ENCODE measurements at places on chromosomes 16 and 17.
A peak's percentile ranks its signal among the peaks of the same experiment; 100 is the strongest.

DNA sequence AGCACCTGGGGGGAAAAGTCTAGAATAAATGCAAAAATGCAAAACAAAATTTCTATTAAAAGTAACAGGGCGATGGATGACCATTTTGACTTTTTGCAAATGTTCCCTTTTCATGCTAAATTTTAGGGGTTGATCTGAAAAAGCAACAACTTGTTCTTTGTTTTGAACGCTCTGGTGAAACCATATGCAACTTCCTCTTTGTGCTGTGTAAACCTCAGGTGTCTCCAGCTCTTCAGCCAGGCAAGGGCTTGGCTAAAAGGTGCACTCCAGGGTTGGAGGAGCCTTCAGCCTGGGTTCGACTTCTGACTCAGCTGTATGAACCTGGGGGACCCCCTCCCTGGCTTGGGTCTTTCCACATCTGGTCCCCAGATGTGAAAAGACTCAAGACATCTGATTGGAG lies 9.5 kb downstream of the IRF8 start:
- DNase-seq = no peak

DNA sequence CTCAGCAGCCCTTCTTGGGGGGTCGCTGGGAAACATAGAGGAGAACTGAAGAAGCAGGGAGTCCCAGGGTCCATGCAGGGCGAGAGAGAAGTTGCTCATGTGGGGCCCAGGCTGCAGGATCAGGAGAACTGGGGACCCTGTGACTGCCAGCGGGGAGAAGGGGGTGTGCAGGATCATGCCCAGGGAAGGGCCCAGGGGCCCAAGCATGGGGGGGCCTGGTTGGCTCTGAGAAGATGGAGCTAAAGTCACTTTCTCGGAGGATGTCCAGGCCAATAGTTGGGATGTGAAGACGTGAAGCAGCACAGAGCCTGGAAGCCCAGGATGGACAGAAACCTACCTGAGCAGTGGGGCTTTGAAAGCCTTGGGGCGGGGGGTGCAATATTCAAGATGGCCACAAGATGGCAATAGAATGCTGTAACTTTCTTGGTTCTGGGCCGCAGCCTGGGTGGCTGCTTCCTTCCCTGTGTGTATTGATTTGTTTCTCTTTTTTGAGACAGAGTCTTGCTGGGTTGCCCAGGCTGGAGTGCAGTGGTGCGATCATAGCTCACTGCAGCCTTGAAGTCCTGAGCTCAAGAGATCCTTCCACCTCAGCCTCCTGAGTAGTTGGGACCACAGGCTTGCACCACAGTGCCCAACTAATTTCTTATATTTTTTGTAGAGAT lies 3.4 kb downstream of the STH start:
- DNase-seq = peak; percentile 18

DNA sequence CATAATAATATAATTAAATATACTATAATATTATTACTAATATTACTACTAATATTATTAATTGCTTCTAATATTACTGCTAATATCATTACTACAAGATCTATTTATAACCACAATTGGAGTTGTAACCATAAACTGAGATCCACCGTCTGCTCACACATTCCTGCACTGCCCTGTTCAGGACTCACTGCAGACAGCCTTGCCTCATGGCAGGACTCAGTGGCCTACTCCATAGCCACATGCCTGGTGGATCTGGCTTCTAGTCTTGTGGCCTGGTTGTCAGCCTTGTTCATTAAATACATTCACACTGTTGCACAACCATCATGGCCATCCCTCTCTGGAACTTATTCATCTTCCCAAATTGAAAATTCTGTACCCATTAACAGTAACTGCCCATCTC lies 48.0 kb downstream of the SRL start:
- DNase-seq = no peak

- DNase-seq = no peak
Observed at GRCh38 chr17:8572764-8573163, 57.8 kb downstream of the MYH10 start.

GRCh38 chr17:45824901-45825492 lies 19.7 kb upstream of the SPPL2C start:
- DNase-seq = no peak

GRCh38 chr17:67221062-67221998 lies 23.7 kb downstream of the HELZ start:
- DNase-seq = no peak

DNA sequence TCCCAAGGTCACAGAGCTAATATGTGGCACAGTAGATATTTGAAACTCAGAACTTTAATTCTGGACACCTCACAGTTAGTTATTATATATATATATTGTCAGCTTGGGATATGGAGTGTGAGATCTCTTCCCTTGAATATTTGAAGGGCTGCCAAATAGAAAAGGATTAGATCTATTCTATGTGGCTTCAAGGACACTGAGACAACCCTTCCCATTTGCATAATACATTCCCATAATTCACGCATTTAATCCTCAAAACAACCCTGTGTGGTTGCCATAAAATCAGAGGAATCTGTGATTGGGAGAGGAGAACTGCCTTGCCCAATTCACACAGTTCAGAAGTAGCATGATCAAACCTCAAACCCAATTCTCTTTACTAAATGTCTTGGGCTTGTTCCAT lies 365.8 kb upstream of the DYNLRB2 start:
- no peak for DNase-seq

GRCh38 chr16:56608876-56609462 lies 585 bp downstream of the MT2A start:
- no peak for DNase-seq

DNA sequence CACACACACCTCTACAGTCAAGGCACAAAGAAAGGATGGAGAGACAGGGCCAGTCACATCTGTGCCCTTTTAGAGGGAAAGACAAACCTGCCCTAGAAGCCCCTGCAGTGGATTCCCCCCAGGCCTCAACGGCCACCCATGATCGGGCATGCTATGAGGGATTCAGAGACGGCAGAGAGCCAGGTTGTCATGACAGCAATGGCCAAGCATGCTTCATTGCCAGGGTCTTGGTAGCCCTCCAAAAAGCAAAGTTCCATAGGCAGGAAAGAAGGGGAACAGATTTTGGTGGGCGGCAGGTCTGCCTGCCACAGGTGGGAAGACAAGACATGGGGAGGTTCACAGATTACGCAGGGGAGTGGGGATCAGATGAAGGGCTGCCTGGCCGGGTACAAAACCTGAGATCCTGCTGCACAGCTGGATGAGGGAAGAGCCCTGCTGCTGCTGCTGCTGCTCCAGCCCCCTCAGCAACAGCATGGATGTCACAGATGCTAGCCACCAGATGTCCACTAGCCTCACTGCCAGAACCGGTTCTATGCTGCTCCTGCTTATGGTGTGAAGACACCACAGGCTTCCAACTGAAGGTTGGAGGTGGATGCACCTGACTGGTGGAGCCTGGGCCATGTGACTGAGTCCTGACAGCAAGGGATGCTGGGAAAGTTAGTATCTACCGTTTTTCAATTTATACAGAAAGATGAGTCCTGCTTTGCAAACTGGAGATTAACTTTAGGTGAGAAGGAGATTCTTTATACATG lies 17.8 kb downstream of the ACTG1 start:
- DNase-seq = peak; percentile 48

GRCh38 chr16:381789-382717 lies at the start of gene PGAP6:
TSS of gene PGAP6 (minus strand) at chr16:381978. CDS start at chr16:381821, 157 bp downstream.
- peak; percentile 61 for DNase-seq

DNA sequence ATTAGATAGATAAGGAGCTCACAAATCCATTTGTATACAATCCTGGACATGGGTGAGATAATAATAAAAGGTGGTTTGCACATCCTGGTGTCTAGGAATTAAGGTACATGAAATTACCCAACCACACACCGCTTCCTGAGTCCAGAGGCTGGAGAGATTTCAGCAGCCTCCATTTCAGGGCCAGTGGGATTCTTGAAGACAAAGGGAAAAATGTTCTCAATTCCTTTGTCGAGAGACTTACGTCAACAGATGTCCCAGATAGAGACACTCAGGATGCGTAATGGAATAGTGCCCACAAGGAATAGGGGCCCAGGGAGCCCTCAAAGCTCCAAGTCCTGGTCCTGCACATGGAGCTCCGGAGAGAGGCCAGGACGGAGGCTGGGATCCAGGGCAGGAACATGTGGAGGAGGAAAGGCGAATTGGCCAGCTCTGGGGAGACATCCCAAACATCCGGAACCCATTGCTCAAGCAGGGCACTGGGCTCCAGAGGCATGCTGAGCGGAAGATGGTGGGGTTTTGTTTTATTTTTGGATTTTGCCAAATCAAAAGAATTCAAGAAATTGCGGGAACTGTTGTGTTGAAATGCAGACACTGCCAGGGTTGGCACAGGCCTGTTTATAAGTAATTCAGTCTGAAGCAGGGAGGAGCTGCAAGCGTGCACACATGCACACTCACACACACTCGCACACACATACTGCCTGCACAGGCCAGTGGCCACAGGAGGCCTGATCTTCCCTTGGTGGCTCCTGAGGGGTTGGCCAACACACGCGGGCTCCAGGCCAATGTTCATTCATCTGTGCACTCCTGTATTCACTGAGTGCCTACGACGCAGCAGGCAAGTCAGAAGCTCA lies 97.2 kb downstream of the NOG start:
- no peak for DNase-seq

- DNase-seq = no peak
Observed at GRCh38 chr16:88591577-88592021, 21.4 kb downstream of the ZC3H18 start.

- no peak for DNase-seq
Observed at GRCh38 chr17:79797492-79798298, 818 bp upstream of the CBX8 start.

GRCh38 chr17:69581061-69581961 lies 166.8 kb downstream of the MAP2K6 start:
- DNase-seq = no peak

DNA sequence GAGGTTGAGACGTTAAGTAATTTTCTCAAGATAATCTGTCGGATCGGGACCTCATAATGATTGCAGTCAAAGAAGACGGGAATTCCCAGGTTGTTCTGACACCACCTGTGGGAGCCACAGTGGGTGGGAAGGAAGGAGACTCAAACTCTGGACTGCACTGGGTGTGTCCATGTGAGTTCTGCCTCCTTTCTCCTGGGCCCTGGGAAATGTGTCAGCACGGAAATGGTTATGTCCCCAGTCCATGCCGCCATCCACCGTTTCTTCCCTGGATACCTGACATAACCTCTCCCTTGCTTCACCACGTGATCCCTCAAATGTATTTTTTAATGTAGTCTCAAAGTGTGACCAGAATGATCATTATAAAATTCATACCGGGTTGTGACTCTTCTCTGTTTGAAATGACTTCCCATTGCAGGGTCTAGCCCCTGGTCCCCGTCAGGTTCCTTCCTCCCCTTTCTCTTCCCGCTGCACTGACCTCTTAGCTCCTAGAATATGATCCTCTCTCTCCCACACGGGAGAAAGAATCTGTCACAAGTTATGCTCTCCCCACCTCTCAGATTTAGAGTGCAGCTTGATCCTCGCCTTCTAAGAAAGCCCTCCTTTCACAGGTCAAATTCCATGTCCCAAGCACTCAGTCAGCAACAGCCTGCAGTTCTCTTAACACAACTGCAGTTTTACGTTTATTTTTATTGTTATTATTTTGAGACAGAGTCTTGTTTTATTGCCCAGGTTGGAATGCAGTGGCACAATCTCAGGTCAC lies 820.0 kb upstream of the EEF2KMT start:
- no peak for DNase-seq

GRCh38 chr17:40809721-40810421 lies 10.1 kb upstream of the KRT28 start:
- DNase-seq = no peak

DNA sequence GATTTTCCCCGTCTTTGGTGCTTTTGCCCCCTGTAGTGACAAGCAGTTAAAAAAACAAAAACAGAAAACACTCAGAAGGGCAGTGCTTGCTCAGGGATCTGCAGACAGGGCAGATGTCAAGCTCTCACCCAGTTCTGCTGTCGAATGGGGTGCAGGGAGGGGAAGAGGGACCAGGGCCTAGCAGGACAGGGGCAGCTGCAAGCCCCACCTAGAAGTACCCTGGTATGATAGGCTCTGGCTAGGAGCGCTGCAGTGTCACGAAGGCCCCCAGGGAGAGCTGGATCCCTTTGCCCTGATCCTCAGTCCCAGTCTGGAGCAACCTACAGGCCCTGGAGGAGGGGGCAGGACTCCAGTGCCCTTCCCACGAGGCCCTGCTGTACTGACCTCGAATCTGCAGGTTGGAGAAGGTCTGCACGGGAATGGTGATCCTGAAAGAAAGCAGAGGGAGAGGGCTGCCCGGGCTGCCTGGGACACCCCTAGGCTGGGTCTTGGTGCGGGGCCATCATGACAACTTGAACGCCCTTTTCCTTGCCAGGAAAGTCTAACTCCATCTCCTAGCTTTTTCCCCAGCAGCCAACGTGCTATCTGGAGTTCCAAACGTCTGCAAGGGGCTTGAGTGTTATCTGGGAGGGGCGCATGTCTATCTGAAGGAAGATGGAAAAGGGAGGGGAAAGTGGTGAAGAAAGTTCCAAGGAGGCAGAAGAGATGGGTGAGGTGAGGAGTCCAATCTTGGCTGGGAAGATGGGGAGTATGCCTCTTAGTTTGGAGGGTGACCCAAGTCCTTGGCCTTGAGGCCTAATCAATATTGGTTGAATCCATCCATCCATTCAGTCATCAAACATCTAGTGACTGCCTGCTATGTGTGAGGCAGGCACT lies 4.8 kb downstream of the GFAP start:
- no peak for DNase-seq

DNA sequence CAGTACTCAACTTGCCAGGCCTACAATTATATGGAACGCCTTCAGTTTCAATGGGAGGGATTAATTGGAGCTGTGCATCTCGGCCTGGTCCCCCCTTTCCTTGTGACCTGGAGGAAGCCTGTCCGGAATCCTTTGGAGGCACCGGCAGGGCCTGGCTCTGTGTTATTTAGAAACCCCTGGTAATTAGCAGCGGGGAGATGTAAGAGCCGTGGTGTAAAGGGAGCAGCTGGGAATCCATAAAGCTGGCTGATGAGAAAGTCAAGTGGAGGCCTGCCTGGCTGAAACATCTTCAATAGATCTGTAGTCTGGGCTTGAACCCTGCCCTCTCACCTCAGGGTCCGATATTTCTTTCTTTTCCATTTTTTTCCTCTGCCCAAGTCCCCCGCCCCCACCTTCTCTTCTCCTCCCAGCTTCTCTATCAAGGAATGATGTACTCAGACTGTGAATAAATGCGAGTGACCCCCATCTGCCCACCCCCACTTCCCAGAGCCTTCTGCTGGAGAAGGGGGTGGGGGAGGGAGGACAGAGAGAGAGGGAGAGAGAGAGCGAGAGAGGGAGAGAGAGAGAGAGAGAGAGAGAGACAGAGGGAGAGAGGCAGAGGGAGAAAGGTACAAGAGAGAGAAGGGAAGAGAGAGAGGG lies 495.5 kb upstream of the ZFHX3 start:
- DNase-seq = no peak

- DNase-seq = peak; percentile 25
Observed at GRCh38 chr17:58577696-58578095, 63.3 kb upstream of the MTMR4 start.

- DNase-seq = no peak
Observed at GRCh38 chr17:39903158-39903884, 15.1 kb downstream of the GSDMB start.

Data from caudate nucleus (tissue), 63 donors.